Activated CD8-positive, alpha-beta memory T cell treated with anti-CD3 and anti-CD28 coated beads for 1 hour (primary cell): ENCODE measurements at places on chromosomes 3 and 15.

DNA sequence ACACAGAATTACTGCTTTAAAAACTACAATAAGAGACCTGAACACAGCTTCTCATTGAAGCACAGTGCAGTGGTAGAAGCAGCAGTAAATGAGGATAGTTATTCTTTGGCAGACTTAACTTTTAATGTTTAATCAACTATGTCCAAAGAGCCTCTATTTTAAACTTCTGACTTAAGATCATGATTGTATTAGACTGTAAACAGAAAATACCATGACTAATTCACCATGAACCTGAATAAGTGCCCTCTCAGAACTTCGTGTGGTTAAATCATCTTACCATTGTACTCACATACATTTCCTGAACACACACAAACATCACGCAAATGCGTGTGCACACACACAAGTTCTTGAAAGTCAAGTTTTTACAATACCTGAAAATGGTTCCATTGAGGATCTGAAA is 13.9 kb downstream of the CEP152 start:
- DNase-seq = no peak

- DNase-seq = no peak
These were observed 75.2 kb downstream of the APBA2 start for GRCh38 chr15:28960979-28961378.

DNA sequence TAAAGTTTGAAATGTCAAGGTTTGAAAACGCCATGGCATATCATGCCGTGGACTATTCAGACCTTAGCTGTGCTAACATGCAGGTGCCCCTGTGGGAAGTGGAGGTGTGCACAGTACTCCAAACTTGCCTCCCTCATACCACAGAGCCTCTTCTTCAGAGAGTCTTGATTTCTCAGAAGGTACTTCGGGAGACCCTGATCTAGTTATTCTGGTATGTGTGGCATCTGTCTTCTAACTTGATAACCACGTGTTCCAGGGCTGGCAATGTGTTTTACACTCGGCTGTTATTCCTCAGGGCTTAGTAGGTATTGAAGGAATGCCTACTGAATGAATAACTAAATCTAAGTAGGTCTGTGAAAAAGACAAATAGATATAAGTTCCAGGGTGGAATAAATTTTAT is 309.9 kb downstream of the CLSTN2 start:
- no peak for DNase-seq

DNA sequence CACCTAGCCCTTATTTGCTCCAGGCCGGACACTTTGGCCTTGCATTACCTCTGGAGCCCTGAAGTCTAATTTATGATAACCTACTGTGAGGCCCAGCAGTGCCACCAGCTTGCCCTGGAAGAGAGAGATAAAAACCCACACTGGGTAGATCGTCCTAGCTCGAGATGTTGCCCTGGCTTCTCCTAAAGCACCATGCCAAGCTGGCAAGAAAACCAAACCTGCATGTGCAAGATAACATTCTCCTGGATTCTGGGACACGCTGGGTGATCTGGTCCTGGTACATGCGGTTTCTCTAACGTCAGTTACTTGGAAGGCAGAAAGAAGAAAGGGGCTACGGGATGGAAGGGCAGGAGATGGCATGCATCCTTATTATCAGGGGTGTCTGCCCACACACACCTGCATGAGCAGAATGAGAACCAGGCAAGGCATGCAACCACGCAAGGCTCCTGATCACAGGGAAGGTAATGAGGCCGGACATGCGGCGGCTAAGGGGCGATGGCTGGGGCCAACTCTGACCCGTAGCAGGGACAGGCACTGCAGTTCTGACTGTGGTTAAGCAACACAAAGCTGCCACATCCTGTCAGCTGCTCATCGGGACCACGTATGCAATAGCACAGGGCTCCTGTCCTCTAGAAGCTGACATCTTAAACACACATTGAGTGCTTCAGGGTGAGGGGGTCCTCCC is 73.0 kb downstream of the OXNAD1 start:
- peak; percentile 12 for DNase-seq

DNA sequence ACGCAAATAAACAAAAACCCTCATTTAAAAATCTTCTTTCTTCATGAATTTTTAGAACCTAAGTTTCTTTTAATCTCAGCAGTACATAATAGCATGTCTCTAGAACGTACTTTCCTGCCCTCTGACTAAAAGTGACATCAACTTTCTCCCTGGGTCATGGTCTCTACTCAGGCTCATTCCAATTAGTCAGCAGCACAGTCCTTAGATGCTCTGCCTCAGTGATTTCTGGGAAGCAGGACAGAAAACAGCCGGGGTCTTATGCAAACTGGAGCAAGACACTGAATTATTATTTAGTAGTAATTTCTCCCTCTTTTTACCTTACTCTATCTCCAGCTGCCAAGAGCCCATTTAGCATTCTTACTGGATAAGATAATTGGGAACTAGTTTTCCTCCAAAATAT is 365.2 kb downstream of the TUSC7 start:
- DNase-seq = no peak

- DNase-seq = no peak
These were observed 125.5 kb downstream of the NSMCE3 start for GRCh38 chr15:29143909-29144635.

- DNase-seq = no peak
These were observed 103.6 kb upstream of the TBL1XR1 start for GRCh38 chr3:177300842-177301241.

DNA sequence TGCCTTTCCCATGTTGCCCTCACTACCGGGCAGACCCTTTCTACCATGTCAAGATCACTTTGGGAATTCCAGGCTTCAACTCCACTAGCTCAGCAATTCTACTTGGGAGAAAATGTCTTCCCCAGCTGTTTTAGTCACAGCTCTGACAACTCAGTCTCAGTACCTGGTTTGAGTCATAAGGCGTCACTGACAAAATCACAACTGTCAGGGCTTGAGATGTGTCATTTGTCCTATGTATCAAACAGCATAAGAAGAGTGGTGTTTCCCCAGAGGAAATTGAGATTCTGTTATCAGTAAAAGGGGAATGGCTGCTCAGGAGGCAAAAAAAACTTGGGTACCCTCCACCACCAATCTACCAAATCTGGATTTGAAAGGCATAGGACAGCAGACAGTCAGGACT is 594.9 kb upstream of the SUCLG2 start:
- no peak for DNase-seq

- no peak for DNase-seq
These were observed 130.1 kb upstream of the PRICKLE2 start for GRCh38 chr3:64355401-64355807.

DNA sequence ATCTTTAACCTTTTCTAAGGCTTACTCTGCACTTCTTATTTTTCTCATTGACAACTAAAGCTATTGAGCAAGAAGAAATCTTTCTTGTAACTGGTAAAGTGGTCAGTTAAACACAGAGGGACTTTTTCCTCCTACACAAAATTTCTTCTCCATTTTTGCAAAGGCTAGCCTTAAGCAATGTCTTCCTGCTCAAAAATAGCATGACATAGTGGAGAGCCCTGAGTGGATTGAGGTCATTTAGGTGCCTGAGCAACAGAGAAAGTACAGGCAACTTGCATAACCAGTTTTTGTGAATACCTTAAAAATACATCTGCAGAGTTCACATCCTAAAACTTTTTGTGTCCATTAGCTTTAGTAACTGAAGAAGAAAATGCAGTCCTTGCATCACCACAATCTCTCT is 144.7 kb upstream of the TTC14 start:
- no peak for DNase-seq

GRCh38 chr15:49712846-49713450 is 92.1 kb downstream of the DTWD1 start:
- no peak for DNase-seq

DNA sequence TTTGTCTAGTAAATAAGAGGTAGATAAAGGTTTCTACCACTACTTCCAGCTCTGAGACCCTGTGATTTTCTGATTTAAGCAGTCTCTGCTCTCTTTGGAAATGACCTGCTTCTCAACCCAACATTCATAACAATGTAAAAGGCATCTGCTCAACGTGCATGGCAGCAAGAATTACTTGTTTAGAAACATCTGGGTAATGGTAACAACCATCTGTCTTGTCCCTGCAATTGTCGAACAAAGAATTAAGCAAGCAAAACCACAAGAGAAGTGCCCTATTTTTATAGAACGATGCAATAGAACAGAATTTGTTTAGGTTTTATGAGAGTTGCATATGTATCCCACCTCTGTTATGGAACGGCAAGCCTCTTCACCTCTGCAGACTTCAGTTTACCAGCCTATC is 7.1 kb upstream of the FSIP1 start:
- DNase-seq = no peak

GRCh38 chr15:50685976-50686468 is 575 bp downstream of the TRPM7 start:
- peak; percentile 49 for DNase-seq

DNA sequence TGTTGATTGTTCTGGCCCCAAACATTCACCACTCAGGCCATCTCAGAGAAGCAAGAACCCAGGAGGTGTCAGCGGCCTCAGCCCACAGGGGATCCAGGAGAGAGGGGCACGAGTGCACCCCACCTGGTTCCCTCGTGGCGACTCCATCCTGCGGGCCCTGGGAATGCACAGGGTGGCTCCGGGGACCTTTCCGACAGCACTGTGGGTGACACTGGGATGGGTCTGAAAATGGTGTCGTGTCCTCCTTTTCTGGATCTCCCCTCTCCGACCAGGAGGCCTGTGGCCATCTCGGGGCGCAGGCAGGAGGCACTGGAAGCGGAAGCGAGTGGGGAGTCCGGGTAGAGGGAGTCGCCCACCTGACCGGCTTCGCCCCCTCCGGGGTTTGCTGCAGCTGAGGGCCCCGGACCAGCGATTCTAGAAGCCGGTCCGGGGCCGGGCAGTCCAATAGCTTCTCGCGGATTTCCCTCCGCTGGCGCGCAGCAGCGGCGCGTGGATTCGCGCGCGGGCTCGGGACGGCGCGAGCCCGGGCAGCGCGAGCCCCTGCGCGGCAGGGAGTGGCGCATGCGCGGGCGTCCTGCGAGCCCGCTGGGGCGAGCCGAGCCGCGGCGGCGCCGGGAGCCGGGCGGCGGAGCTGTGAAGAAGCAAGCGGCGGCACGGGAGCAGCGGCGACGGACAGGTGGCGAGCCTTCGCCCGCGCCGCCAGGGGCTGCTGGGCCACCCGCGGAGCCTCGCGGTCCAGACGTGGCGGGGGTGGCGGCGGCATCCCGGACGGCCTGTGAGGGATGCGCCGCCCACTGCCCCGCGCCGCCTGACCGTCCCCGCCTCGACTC is at the start of gene DOCK3:
Gene DOCK3, plus strand, starts transcription at position 579 of the 830 bp plus-strand sequence. CDS start 337 bp downstream, outside the sequence.
- peak; percentile 54 for DNase-seq

DNA sequence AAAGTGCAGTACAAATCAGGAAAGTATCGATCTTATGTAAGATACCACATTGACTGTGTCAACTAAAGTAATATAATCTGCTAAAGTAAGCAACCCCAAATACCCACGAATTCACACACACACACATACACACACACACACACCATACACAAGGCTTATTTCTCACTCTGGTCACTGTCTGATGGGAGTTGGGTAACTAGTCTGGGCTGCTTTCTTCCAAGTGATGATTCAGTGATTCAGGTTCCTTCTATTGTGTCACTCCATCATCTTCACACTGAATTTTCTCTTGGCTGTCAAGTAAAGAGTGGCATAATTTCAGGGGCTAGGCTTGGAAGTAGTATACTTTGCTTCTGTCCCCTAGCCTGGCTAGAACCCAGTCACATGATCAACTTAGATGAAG is 104.8 kb upstream of the CCDC54 start:
- no peak for DNase-seq

GRCh38 chr3:143563786-143564185 is 284.5 kb downstream of the SLC9A9 start:
- no peak for DNase-seq

DNA sequence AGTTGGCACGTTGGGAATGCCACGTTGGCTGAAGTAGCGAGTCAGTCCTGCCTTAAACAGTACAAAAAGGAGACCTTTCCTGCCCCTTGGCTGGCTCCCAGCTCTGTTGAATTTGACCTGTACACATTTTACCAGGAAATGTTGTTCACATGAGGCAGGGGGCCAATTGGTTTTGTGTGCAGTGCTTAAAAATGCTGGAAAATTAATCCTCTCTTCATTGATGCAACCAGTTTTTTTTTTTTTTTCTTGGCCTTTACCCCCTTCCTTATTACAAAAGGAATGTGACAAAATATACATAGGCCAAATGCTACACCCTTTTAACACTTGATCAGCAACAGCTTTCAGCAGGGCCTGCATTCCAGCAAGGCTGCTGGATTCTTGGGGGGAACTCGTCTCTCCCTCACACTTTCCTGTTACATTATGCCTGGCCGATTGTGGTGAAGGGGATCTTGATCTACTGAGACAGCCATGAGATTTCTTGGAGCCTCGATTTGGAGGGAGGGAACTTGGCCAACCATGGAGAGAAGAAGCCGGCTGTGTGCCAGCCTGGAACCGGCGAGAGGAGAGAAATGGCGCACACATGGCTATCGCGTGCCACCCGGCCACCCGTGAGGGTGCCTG is 93.1 kb downstream of the DNASE1L3 start:
- no peak for DNase-seq

DNA sequence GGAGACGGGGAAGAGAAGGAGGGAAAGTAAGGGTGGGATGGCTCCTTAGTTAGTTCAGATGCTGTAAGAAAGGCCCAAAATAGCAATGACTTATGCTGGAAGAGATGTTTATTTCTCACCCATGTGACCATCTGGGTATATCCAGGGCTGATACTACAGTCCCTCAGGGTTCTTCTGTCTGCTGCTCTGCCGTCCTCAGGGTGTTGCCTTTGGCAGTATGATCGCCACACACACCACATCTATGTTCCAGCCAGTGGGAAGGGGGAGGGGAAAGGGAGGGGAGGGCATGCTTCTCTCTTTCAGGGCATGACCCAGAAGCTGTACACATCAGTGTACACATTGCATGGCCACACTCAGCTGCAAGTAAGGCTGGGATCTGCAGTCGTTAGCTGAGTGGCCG is 10.2 kb downstream of the CD276 start:
- DNase-seq = no peak

GRCh38 chr3:186512570-186513302 is 31.4 kb downstream of the CRYGS start:
- DNase-seq = no peak

GRCh38 chr3:142081178-142081577 is 68.2 kb downstream of the TFDP2 start:
- no peak for DNase-seq

- no peak for DNase-seq
These were observed 56.5 kb downstream of the NEK11 start for GRCh38 chr3:131082871-131083863.

GRCh38 chr15:39511000-39511915 is 69.6 kb upstream of the THBS1 start:
- no peak for DNase-seq
